Stimulated activated CD4-positive, alpha-beta T cell treated with anti-CD3 and anti-CD28 coated beads, Interleukin-15, amount 100 ng/mL, for 1 hour (primary cell): ENCODE measurements at places on chromosomes 2 and 18.

DNA sequence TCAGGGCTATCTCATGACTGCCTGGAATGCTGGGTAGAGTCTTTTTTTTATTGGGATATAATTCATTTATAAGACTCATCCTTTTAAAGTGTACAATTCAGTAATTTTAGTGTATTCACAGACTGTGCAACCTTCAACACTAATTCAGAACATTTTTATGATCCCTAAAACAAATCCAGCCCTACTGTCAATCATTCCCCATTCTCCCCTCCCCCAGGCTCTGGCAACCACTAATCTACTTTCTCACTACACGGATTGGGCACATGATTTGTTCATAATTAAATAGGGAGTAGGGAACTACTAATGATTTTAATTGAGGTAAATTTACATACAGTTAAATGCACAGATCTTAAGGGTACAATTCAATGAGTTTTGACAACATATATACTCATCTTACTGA is 225.7 kb downstream of the CDCA7 start:
- no peak for DNase-seq

GRCh38 chr2:3636586-3637310 is 21.3 kb upstream of the ALLC start:
- no peak for DNase-seq

DNA sequence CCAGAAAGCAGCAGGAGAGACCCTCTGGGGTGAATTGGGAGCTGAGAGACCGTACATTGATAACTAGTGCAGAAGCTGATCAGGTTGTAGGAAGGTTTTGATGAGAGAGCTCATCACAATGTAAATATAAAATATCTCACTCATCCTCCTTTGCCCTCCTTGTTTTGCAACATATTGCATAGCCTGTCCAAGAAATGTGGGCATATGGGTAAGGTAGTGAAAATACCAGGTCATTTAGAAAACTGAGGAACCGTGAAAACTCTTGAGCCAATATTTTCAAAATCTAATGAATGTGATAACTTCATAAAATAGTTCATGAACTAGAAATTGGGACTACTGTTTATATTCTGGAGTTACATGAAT is 31.4 kb downstream of the C18orf54 start:
- DNase-seq = no peak

DNA sequence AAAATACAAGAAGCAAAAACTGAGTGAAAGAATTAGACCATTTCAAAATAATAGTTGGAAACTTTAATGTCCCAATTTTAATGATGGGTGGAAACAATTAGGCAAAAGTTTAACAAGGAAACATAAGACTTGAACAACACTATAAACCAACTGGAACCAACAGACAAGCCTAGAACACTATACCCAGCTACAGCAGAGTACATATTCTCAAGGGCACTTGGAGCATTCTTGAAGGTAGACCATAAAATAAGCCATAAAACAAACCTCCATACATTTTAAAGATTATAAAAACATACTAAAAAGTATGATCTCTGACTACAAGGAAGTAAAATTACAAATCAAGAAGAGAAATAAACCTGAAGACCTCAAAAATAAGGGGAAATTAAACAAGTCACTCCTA is 616.7 kb downstream of the SUCLG1 start:
- no peak for DNase-seq

DNA sequence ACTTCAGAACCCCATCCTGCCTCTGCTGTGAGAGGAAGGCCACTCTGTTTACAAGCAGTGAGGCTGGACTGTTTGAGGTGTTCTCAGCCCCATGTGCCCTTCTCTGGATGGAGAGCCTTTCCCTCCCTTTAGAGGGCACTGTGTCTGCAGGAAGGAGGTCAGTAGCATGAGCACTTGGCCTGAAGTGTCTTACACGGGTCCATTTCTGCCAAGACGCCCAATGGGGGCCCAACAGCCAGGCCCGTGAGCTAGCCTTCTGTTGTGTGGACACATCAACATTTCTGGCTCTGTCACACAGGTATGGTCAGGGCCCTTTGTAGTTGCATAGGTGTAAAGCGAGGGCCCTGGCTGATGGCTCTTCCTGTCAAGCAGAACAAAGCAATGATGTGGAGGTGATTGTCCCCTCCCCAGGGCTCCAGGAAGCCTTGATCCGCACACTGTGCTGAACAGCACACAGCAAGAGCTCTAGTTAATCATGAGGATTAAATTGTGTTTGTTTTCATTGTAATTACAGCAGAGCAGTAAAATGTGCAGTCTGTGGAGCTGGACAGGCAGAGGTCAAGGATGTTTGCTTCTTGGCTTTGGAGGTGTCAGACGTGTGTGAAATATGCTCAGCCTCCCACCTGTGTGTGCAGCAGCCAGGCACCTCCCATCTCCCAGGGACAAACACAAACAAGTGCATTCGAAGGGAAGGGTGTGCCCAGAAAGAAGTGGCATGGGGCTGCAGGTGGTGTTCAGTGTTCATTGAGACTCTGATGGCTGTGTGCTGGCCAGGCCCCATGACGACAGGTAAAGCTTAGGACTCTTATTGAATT is 132.1 kb downstream of the SH3RF3 start:
- no peak for DNase-seq

- no peak for DNase-seq
Measured at GRCh38 chr2:9255416-9255815, 48.8 kb downstream of the ASAP2 start.

GRCh38 chr2:196427986-196428634 is 211.4 kb upstream of the CCDC150 start:
- DNase-seq = no peak

- DNase-seq = no peak
Measured at GRCh38 chr2:49938268-49938667, 784.0 kb upstream of the FSHR start.

- DNase-seq = no peak
Measured at GRCh38 chr2:218026676-218027425, 24.1 kb upstream of the TNS1 start.

DNA sequence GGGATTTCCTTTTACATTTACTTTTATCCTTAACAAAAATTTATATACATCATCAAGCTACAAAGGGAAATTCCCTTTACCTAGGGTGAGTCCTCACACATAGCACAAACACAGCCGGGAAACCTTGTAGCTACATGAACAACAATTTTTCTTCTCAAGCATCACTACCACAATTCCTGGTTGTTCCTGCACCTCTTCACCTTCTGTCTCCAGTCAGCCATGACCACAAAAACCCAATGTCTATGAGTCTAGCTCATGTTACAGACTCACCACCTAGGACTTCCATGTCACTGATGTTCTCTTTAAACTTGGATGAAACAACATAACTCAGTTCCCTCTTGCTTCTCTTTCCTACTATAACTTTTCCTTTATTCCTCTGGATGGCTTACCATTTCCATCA is 460.4 kb downstream of the MBD2 start:
- no peak for DNase-seq

DNA sequence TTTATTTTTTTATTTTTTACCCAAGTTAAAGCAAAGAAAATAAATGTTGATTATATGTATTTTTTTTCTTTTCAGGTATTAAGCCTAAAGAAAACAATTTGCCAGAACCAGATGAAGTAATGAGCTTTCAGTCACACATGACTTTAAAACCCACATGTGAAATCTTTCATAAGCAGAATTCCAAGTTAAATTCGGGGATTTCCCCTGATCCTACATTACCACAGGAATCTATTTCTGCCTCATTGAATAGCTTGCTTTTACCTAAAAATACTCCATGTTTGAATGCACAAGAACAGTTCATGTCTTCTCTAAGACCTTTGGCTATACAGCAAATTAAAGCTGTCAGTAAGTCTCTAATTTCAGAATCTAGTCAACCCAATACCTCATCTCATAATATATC is 26.6 kb downstream of the GEN1 start:
- no peak for DNase-seq

GRCh38 chr18:56702946-56703345 is 51.8 kb downstream of the WDR7 start:
- DNase-seq = no peak

DNA sequence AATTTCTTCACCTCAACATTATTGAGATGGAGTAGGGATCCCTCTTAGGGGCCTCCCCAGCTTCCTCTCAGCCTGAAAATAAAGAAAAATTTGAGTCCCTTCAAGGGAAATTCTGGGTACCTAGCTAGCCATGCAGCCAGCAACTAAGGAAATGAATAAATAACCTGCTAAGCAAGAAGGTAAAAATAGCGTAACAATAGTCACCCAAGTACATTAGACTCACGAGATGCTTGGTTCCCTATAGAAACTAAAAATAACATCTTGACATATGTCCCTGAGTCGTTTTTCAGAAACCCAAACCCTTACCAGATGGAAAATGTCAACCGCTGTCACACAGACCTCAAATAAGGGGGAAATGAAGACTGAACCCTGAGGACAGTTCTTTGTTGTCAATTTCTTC is 51.9 kb downstream of the CACNB4 start:
- DNase-seq = no peak

GRCh38 chr18:35022426-35023001 is 18.7 kb upstream of the MAPRE2 start:
- DNase-seq = no peak

- no peak for DNase-seq
Measured at GRCh38 chr2:60553495-60554073, at the start of gene BCL11A. Gene BCL11A (minus strand): TSS chr2:60553654. CDS start chr2:60553270, 384 bp downstream.

DNA sequence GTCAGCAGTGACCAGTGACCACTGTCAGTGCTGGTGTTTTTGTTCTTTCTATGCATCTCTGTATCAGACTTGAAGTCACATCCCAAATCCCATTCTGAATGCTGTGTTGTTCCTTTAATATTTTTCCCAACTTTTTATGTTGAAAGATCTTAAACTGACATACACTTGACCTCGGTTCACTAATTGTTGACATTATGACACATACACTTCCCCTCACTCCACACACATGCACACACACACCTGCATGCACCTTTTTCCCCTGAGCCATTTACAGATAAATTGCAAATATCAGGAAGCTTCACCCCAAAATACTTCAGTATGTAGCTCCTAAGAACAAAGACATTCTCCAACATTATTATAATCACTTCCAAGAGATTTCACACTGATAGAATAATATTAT is 62.4 kb downstream of the CFAP221 start:
- no peak for DNase-seq

GRCh38 chr18:45467293-45467692 is 148.0 kb upstream of the SLC14A2 start:
- no peak for DNase-seq

- DNase-seq = no peak
Measured at GRCh38 chr2:125581557-125581956, 1074.4 kb upstream of the GYPC start.

GRCh38 chr2:96119389-96119751 is 3.0 kb upstream of the ADRA2B start:
- no peak for DNase-seq

- DNase-seq = no peak
Measured at GRCh38 chr18:12741351-12741750, 38.5 kb downstream of the PSMG2 start.

- DNase-seq = peak; percentile 45
Measured at GRCh38 chr2:172086241-172087206, 1.2 kb downstream of the DLX1 start.

GRCh38 chr2:141062443-141062842 is 1068.4 kb downstream of the LRP1B start:
- no peak for DNase-seq

DNA sequence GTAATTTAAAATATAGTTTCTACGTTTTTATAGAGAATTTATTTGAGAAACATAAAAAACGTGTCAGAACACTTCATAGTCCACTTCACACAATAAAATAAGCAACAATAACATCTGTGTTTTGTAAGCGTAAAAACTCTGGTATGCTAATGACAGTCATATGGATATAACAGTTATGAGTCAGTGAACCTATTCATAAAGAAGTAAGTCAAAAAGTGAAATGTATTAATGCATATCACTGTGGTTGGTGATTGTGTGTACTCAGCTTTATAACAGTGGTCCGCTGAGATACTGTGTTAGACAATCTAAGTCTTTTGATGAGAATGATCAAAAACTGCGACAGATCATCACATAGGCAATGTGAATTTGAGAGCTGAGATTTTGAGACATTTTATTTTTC is 153.2 kb downstream of the WDR7 start:
- no peak for DNase-seq

DNA sequence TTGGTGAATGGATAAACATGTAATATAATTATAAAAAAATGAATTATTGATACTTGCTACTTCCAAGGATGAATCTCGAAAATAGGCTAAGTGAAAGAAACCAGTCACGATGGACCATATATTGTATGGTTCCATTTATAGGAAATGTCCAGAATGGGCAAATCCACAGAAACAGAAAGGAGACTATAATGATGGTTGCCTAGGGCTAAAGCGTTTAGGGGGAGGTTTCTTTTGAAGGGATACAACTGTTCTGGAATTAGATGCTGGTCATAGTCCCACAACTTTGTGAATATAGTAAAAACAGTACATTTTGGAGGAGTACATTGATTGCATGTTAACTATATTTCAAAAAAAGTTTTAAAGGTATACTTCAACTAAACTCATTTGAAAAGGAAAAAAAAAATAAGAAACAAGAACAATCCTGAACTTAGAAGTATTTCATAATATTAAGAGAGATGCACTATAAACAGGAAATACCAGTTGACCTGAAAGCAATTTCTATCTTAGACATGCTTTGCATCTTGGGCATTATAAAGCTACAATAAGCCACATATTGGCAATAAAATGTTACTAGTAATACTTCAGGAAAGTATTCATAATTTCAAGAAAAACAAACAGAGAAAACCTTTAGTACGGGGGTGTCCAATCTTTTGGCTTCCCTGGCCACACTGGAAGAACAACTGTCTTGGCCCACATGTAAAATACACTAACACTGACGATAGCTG is 130.0 kb downstream of the C2orf74 start:
- DNase-seq = no peak

GRCh38 chr2:46087492-46087891 is 209.7 kb upstream of the EPAS1 start:
- no peak for DNase-seq

DNA sequence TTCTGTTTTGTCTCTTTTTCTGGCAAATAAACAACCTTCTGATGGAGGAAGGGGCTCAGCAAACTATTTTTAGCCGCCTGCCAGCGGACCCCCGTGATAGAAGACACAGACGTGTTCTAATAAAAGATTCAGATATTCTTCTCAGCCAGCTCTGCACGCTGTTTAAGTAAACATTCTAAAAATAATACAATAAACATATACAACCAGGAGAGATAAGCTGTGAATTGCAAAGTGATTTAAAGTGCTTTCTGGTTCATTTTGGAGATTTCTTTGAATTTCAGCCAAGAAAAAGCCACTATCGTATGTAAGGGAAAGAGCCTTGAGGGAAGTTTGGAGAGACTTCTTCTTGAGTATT is 201.3 kb downstream of the EPHA4 start:
- no peak for DNase-seq

- DNase-seq = no peak
Measured at GRCh38 chr2:30226144-30227032, 4.9 kb upstream of the LBH start.
